ENCODE measurements at places on chromosomes 3 and 15. TPM values are rescaled to one million over a fixed set of nuclear protein-coding genes. Genes with fewer than 3 reads are reported as not detected.

- DNase-seq, result no peak
Measured at GRCh38 chr3:128372707-128373533, 93.8 kb downstream of the DNAJB8 start.

DNA sequence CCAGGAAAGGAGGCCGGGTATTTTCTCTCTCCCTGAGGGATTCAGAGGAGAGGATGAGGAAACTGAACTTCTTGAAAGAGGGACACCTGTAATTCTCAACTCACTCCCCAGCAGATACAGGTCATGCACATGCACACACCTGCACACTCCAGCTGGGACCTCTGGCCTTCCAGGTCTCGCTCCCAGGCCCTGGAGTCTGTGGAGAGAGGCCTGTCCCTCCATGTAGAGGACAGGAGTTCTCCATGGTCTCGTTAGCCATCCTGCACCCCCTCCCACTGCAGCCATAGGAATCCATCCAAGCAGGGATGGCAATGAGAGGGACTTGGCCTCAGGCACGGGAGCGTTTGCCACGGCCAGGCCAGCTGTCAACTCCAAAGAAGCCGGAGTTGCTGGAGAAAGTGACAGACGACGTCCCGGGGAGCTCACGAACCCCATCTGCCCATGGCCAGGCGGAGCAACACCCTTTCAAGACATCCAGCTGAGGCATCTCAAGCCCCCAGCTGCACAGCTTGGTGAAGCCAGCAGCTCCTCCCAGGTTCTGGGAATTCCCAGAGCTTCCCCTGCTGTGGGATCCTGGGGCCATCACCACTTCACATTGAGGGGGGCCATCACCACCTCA, 223.3 kb downstream of the UACA start:
- no peak for DNase-seq

- no peak for DNase-seq
Measured at GRCh38 chr3:108404368-108404767, 106.0 kb downstream of the MYH15 start.

DNA sequence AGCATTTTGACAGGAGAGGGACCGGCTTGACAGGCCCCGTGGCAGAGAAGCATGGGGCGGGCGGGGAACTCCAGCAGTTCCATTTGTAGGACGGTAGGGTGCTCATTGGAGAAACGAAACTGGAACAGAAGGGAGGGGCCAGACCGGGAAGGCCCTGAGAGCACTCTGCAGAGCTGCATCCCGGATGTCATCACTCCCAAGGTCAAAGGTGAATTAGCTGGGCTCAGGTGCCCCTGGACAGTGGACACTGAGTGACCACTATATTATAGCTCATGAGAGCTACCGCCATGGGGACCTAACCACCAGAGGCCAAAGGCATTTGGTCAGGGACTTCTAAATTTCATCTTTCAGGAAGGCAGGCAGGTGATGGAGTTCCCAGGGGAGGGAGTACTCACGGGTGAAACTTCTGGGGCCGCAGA, 7.3 kb downstream of the CSRNP1 start:
- DNase-seq, result no peak

Gene FSIP1
- 0.43 TPM for polyA plus RNA-seq

GRCh38 chr3:168583977-168584376, 488.3 kb upstream of the GOLIM4 start:
- DNase-seq, result no peak

GRCh38 chr15:66763186-66764071, 61.4 kb downstream of the SMAD6 start:
- DNase-seq, result no peak

GRCh38 chr3:126117786-126118185, 33.9 kb upstream of the SLC41A3 start:
- no peak for DNase-seq

GRCh38 chr3:43307649-43308048, 21.3 kb downstream of the SNRK start:
- DNase-seq, result no peak

DNA sequence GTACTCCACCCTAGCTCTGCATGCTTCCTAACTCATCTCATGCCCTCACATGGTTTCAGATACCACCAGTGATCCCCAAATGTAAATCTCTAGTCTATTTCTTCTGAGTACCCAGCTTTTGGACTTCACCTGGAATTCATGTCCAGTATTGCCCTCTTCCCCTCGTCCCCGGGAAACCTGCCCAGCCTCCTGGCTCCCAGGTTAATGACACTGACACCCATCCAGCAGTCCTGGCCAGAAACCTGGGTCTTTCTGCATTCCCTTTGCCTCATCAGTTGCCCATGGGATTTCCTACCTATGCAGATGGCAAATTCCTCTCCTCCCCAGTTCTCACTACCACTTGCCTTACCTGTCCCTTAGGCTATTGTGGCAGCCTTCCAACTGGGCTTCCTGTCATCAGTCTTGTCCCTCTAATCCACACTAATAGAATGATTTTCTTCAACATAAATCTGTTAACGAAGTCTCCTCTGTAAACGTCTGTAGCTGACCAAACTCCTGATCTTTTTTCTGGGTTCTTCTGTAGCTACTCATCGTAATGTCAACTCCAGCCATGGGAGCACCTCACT, 15.3 kb upstream of the MYLK start:
- DNase-seq, result no peak
